Stimulated activated CD4-positive, alpha-beta T cell treated with anti-CD3 and anti-CD28 coated beads, Interleukin-15, amount 100 ng/mL, for 1 hour (primary cell): ENCODE measurements at places on chromosomes 11 and 22.

DNA sequence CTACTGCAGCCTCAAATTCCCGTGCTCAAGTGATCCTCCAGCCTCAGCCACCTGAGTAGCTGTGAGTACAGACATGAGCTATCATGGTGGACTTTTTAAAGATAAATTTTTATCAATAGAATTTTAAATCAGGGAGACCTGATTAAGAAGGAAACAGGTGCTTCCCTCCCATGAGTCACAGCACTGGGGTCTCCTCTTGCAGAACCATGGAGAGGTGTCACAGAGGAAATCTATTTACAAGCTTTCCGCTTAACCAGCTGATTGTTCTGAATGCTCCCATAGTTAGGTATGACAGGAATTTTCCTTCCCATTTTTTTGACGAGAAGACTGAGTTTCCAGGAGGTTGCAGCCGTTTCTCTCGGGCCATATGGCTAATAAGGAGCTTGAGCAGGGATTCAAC, 516.1 kb downstream of the MIAT start:
- DNase-seq: no peak

GRCh38 chr11:128492461-128492860, 94.9 kb downstream of the ETS1 start:
- DNase-seq: no peak

DNA sequence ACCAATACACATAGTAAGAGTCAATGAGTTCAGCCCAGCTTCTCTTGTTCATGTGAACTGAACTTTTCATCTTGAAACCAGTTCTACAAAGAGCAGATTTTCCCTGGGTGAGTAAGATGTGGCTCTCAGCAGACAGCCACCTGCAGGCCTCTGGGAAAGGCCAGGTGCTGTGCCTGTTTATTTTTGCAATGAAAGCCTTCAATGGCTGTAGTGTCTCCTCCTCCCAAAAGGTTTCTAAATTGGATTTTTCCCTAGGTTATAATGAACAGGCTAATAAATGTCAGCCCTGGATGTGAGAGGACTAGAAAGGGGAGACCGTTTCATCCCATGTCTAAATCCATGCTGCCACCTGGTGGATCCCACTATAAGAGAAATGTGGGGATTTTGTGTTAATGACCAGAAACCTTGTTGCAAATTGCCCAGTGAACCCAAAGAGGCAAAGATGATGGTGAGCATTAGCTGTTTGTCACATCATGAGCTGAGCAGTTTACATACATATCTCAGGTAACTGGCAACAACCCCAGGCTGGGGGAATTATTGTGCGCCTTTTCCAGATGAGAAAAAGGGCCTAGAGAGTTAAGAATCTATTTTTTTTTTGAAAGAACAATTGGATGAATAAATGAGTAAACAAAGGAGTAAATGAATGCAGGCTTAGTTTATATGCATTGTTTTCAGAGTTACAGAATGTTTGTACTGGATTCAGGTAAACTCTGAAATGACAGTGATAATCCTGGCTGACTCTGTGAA, 12.7 kb downstream of the C11orf91 start:
- no peak for DNase-seq

DNA sequence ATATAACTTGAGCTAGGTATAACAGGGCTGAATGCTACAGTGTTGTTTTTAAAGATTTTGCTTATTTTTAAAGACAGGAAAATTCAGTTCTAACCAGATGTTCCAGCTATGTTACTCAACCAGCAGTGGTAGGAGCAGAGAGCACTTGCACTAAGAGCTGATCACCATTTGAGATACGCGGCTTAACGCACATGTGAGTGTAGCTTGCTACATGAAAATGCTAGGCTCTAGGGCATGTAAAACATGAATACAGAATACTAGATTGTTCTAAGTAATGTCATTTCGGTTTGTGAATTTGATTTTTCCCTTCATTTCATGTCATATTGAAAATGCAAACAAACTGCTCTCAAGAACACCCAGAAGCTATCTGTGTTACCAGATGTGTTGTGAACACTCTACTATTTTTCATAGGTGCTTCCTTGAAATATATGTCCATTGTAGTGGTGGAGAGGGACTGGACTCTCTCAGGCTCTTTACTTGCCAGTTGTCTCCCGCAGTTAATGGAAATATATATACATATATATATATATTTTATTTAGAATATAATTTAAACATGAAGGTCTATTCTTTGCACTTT, 10.8 kb upstream of the TECTA start:
- no peak for DNase-seq

DNA sequence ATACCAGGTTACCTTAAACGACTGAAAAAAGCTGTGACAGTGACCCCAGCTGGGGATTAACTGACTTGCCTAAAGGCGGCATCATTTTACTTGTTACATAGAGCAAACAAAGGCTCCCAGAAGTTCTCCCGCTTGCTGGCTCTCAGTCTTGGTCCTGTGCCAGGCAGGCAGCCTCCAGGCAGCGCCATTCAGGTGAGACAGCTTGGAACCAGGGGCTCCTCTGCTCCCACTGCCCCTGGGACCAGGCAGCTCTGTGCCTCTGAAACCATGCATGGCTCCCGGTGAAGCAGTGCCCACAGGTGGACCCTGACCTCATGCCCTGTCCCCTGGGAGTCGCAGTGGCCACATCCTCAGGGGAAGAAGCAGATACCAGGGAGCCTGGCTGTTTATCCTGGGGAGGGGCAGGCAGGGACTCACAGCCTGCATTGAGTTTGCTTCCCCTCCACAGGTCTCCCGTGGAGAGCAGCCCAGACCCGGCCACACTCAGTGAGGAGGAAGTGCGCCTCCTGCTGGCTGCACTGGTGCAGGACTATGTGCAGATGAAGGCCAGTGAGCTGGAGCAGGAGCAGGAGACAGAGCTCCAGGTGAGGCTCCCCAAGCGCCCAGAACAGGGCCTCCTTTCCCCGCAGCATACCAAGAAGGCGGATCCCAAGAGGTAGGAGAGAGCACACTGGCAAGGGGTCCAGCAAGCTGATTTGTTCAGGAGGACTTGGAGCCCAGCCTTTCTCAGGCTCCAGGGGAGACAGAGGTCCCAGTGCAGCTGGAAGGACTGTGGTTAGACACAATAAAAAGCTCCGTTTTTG, 15.6 kb upstream of the CYP2R1 start:
- peak; percentile 79 for DNase-seq

- no peak for DNase-seq
Measured at GRCh38 chr11:134164490-134165370, 59.0 kb downstream of the NCAPD3 start.

- no peak for DNase-seq
Measured at GRCh38 chr11:110711448-110711775, 825 bp downstream of the ARHGAP20 start.

DNA sequence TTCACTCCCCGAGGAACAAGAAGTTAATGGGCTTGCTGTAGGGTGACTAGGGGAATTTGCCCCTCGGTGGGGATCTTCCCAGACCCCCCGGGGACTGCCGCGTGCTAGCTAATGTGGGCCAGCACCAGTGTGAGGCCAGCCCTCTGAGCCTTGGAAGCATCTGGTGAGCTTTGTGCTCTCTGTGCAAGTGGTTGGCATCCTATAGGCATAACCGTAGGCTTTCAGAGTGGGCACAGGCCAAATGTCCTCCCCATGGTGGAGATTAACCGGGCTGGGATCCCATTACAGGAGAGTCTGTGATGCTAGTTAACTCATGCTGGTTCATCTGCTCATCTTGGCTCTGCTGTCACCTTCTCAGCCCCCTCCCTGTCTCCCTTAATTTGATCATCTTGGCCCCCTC, 125.7 kb downstream of the TRIM29 start:
- no peak for DNase-seq

DNA sequence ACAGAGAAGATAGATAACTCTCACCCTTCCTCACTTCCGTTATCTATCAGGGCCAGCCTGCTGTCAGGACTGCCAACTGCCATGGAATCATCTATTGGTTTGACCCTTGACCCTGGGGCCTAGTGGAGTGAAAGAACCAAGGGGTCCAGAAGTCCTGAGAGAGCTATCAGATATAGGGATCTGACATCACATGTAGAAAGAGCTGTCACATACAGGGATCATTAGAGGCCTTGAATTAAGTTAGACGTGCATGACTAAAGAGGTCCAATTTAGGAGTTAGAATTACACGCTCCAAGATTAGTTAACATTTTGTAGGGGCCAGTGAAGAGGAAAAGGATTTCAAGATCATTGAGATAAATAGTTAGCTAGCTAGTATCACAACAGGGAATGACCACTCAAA, at the start of gene TMEM225:
TSS of gene TMEM225 (minus strand) at position 101 of the 400 bp plus-strand sequence. CDS start 245 bp downstream, outside the sequence.
- no peak for DNase-seq

DNA sequence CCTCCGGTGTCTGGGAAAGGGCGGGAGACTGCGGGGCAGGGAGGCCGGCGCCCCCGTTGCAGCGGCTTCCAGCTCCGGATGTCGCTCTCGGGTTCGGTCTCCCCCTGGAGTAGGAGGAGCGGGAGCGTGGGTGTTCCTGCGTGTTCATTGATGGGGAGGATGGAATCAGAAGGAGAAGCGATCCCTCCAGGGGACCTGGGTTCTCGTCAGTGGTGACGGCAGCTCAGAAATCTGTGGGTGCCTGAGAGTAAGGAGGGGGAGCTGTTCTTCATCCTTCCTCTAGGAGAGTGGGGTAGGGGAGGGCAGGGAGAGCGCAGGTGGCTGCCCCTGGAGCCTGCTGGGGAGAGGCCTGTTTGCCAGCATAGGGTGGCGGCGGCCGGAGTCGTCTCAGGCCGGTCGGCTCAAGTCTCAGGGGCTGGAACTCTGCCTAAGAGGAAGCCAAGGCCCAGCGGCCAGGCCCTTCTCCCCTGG, 1.1 kb downstream of the UBASH3B start:
- DNase-seq: no peak

GRCh38 chr11:85705800-85706199, 19.8 kb upstream of the CCDC89 start:
- DNase-seq: no peak

DNA sequence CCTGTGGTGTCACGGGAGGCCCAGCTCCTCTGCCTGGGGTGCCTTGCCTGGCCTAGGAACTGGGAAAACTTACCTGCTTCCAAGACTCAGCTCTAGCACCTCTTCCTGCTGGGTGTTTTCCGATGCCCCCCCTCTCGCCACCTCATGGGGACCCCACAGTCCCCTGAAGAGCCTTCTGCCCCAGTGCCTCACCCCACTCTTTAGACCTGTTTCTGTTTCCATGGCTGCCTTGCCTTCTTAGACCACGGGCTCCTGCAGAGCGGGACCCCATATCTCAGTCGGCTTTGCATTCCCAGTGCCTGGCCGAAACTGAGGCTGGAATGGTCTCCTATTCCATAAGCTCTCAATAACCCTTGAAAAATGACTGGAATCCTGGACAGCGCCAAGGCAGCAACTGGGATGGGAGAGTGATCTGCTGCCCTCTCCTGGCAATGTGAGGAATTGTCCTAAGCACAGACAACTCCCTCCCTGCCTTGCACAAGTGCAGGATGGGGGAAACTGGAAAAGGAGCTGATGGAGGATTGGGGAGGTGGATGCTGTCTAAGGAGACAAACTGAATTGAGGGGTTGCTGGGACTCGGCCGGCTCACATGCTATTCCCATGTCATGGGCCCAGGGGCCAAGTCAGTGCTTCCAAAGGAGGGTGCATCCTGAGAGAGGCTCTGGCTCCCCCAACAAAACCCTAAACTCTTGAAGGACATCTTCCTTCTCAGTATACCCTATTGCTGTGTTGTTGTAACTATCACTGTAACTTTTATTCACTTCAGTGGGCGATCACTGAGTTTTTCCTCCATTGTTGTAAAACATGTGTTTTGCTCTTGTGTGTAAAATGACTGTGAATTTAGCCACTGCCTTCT, 26.6 kb upstream of the IL17RA start:
- DNase-seq: no peak

DNA sequence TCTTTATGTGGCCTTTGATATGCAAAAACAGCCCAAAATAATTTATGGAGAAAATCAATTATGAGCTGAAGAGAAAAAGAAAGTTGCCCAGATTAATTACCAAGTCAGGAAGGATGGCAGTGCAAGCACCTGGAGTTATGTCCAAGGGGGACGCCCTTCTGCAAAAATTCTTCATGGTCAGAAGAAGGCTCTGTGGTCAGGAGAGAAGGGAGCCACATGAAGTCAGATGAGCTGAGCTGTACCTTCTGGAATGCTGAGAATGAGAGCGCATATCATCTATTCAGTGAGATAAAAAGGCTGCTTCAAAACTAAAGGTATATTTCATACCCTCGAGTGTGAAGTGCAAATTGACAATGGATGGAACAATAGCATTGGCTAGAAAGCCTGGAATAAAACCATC, 607.4 kb downstream of the NTM start:
- no peak for DNase-seq

GRCh38 chr22:47161631-47162030, 399.2 kb downstream of the TBC1D22A start:
- DNase-seq: no peak

DNA sequence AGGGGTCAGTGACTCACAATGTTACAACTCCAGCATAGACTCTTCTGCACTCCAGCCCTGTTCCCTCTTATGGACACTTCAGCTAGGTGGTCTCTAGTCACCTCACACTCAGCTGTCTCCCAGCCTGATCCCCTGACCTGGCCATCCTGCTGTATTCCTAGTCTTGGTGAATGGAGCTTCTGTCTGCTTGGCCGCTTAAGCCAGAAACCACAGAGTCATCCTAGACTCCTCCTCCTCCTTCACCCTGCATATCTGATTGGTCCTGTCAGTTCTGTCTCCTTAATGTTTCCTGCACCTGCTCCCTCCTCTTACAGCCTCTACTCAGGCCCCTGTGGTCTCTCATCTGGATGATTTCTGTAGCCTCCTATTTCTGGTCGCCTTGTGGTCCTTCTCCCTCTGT, 144.9 kb downstream of the HIPK3 start:
- DNase-seq: no peak

DNA sequence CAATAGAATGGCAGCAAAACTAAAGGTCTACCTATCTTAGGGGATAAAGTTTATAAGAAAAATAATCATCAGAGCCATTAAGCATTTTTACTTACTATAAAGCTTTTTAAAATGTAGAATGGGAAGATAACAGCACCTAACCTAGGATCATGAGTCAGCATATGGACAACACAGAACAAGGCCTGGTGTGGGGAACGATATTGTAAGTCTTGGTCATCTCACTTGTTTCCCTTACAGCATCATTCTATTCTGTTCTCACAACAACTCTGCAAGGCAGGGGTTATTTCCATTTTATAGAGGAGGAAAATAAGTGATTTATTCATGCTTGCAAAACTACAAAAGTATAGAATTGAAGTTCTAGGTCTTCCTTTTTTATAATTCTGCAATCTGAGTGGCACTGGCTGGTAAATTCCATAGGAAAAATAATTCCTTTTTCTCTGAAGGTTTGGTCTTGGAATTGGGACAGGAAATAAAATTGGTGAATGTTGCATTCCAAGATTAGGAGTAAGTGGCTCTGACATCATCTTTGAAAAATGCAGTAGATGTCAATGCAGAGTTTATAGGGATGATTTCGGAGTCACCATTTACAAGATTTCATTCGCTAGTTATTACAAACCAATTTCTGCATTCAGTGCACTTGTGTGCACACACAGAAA, 423.0 kb downstream of the DYNC2H1 start:
- no peak for DNase-seq

- no peak for DNase-seq
Measured at GRCh38 chr22:50269573-50269969, 609 bp downstream of the MAPK11 start.

- DNase-seq: no peak
Measured at GRCh38 chr11:117936973-117937372, 7.8 kb upstream of the TMPRSS13 start.

- DNase-seq: no peak
Measured at GRCh38 chr11:103534959-103535358, 425.7 kb downstream of the DYNC2H1 start.
